ENCODE measurements at places on chromosomes 13 and 19.

DNA sequence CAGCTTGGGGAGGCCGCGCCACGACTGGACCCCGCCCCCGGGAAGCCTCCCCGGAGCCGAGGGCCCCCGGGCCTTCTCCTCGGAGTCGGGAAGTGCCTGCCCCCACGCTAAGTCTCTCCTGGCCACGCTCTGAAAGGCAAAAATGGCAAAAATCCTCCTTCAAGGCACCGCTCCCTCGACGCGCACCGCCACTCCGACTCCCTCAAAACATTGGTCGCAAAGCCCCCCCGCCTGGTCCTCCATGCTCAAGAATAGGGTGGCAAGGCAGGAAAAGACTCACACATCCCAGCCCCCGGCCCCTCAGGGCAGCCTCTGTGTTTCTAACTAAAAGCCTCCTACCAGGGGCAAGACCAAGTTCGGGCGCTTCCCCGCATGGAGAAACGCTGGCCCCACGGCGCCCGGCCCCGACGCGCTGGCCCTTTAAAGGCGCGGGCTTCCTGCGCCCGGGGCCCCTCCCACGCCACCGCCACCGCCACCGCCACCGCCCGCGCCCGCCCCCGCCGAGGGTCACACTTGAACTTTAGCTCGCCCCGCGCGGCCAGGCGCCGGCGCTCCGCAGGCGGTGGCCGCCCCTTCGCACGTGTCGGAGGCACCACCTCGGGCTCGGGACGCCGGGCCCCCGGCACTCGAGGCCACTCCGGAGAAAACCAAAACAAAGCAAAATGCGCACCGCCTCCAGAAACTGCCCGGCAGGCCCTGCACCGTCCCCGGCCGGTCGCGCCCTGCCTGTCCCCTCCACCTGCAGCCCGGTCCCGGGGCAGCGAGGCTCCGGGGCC is 1.9 kb downstream of the FOXO1 start:
- no peak for DNase-seq

GRCh38 chr19:58476498-58477015 is 405 bp downstream of the ZNF446 start:
- no peak for DNase-seq

GRCh38 chr13:90534617-90535370 is 812.7 kb upstream of the MIR17HG start:
- no peak for DNase-seq

GRCh38 chr19:15417699-15418098 is 1.1 kb downstream of the AKAP8L start:
- no peak for DNase-seq

All from AG04449 (cell line).